ENCODE measurements at places on chromosomes 5 and 9.

- no peak for DNase-seq
Observed at GRCh38 chr5:135604056-135604455, 25.3 kb upstream of the CXCL14 start.

- DNase-seq = peak; percentile 74
Observed at GRCh38 chr5:157295247-157295646, 29.3 kb downstream of the CYFIP2 start.

- DNase-seq = no peak
Observed at GRCh38 chr5:157571357-157571827, 4.2 kb downstream of the ADAM19 start.

GRCh38 chr9:131080589-131080988 lies 15.7 kb upstream of the AIF1L start:
- no peak for DNase-seq

DNA sequence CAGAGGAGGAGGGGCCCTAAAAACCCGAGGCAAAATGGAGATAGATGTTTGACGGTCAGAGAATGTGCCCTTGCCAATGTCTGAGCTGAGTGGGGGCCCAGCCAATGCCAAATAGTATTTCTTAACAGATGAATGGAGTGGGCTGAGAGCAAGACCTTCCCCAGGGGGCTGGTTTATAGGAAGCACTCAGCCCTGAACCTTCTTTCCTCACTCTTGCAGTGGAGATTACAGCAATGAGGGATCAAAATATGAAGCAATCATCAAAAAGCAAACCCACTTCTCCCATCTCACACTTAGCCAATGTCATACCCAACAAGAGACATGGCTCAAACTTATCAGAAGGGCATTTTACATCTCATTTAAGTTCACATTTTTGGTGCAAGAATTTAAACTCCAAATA lies 350.3 kb downstream of the GADD45G start:
- DNase-seq = no peak

GRCh38 chr9:24602693-24603352 lies 57.1 kb upstream of the IZUMO3 start:
- DNase-seq = no peak

DNA sequence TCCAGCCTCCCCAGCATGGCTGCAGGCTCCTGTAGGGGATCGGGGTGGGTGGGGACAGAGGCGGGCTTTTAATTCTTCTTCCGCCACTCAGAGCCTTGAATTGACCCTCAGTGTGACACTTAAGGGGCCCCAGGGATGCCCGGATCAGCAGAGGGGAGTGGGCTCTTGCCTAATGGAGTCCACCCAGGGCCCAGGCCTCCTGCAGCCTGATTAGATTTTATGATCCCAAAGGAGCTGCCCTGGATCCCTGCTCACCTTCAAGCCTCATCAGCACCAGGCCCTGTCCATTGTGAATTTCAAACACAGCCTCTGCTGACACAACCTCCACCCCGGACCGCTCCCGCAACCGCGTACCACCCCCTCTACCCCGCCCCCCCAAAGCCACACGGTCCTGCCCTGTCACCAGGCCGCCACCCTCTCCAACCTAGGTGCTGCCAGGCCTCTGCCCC lies 214.1 kb upstream of the IER5L start:
- DNase-seq = no peak

GRCh38 chr5:89908876-89909275 lies 500.7 kb downstream of the CETN3 start:
- DNase-seq = no peak

DNA sequence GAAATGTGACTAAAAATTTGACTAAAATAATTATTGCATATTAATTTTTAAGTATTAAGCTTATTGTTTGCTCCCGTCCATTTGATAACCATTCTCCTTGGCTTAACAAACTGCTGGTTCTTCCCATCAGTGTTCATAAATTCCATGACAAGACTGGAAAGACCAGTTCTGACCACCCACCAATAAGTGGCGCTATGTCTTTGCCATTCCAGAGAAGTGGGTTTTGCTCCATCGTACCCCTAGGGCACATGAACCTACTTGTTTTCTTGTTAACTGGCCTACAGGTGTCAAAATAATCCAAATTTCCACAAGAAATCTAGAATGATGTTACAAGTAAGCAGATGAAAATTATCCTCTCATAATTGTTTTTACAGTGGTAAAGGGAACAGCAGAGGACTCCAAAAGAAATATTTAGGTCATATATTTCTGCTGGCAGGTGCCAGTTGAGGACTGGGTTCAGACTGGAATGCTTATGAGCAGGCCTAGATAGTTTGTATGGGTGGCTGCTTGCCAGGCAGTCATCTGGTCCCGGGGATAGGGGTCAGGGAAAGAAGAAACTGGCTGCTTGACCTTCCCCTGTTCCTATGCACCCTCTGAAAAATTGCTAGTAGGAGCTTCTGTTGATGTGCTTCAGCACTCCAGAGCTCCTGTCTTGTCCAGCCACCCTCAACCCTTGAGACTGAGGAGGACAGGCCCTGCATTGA lies 283.1 kb upstream of the ADAMTSL1 start:
- DNase-seq = no peak

GRCh38 chr9:95197692-95198271 lies 119.7 kb downstream of the FANCC start:
- DNase-seq = no peak

DNA sequence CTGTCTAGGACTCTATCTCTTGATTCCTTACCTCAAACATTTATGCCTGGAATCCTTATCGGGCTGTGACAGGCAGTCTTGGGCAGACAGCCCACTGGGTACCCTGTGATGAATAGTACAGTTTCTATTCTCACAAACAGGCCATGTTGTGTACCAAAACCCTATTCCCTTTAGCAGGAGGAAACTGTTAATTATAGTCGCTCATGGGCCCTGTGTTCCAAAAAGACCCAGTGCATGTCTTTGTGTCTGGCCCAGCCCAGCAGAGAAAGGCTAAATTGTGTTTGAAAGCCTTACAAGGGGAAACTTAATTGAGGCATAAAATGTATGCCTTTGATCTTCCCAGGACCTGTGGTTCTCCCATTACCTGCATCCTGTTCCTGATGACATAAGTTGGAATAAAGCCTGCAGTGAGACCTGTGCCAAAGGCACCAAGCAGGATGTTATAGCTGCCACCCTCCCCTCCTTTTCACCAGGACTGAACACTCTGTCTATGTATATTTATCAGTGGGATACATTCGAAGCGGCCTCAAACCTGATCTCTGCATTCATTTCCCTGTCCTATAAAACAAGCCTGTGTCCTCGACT lies 43.3 kb downstream of the TLR4 start:
- DNase-seq = no peak

- no peak for DNase-seq
Observed at GRCh38 chr5:5880077-5880763, 457.7 kb downstream of the ICE1 start.

DNA sequence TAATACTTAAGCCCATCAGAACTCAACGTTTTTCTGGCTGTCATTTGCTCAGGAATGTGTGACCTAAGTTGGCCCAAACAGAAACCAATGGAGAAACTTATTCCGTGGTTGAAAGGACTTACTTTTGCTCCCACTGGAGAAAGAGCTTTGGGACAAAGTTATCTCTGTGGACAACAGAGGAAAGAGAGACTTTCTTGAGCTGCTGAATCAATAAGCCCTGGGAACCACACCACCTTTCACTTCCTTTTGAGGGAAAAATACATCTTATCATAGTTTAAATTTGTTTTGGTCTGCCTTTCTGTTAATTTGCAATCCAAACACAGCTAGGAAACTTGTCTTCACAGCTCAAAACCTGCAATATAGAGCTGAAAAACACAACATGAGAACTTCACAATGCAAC lies 62.8 kb upstream of the VCAN start:
- DNase-seq = no peak

DNA sequence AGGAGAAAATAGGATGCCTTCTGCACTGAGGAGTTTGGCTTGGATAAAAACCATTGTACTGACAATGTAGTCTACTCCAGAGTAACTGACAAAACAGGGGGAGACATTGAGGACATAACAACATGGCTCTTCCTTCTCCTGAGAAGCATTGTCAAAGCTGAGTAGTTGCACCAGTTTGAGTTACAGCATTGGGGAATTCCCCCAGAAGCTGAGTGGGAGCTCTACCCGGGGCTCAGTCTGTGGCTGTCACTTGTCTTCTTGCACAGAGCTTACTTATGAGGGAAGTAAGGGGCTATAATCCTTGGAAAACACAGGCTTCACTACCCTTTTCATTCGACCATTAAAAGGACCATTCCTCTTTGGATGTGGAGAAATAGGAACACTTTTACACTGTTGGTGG lies 21.2 kb downstream of the HSPB3 start:
- no peak for DNase-seq

DNA sequence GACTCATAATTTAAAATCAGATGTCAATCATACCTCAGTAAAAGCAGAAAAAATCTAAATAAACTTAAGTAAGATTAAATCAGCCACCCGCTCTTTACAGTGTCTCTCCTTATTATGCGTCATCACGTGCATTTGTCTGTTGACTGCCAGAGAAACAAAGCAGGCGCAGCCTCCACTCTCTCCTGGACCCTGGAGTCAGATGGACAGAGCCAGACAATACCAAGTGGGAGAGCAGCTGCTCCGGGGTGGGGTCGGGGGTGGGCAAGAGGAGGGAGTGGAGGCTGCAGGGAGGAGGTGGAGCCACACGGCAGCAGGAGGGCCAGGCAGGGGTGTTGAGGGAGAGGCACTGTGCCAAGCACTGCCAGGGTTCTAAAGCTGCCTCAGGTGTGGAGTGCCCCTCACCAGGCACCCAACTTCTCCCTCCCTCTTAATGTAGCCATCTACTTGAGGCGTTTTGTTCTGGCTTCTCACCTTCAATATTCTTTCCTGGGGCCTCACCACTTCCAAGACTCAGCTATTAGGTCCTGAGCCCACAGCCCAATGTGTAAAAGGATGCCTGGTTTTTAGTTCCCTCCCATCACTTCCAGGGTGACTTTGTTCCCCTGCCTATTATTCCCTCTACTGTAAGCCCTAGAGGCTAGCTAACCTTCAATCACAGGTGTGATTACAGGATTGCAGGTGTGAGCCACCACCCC lies 96.3 kb downstream of the GLDC start:
- peak; percentile 22 for DNase-seq

DNA sequence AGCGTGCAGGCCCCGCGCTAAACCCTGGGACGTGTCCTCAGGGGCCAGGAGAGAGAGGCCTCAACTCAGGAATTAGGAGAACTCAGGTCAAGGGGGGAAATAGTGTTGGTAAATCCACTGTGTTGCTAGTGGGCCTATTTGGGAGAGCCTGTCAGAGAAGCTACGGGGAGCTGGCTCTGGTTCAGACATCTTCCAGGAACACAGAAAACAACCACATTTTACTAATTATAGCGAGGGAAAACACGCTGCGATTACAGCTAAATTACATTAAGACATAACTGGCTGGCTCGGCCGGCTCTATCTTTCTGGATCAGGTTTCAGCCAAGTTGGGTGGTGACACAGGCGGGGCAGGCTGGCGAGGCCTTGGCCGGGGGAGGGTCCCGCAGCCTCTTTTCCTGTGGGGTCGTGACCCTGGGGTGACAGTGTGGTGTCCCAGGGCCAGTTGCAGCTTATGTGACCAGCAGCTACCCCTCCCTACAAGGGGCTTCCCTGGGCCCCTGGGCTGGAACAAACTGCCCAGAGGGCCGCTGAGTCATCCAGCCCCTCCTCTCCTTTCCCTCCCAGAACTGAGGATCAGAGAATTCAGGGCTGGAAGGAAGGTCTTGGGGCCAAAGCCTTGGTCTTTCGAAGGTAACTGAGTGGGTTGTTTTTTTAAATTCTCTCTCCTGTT lies 75.1 kb downstream of the FGF18 start:
- DNase-seq = no peak

DNA sequence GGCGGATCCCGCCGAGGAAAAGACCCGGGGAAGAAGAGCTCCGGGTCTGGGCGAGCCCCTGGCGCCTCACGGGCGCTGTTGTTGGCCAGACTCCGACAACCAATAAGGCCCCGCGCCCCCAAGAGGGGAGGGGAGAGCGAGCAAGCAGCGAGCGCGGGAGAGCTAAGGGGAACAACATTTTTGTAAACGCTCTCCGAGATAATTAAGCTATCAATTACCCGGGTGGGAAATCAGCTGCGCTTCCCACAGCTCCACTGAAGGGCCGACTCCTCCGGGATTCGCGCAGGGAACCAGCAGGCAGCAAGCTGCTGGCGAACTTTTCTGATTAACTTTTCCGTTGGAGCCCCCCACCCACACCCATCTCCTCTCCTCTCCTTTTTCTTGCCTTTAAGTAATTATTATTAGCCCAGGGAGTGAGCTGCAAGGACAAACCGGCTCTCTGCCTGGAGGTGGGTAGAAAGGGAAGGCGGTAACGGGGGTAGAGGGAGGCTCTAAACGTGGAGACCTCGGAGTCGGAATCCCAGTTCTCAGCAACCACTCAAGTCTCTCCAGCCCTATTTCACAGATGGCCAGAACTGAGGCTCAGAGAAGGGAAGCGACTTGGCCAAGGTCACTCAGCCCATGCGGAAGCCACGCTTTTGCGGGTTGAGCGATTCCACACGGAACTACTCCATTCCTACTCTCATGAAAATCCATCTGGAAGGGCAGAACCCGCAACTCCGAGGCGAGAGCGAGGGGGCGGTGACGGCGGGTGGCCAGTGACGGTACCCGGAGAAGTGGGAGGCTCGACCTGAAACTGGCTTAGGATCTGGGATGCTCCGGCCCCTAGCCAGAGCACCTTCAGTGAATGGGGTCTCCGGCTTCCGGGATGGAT lies 1.3 kb downstream of the ASTN2 start:
- no peak for DNase-seq

DNA sequence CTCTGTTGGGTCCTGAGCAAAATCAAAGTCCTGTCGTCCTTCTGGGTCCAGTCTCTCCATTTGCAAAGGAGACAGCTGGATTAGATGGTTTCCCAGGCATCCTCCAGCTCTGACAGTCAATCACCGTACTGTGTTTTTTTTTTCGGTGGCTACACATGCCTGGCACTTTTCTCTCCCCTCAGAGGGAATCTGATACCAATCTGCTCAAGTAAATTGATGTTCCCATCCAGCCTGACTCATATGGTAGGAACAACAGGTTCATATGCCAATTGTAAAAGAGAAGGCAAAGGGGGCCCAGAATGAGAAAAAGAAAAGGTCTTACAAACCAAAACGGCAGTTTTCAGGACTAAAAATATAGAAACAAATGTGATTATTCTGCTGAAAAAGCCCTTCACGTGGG lies 1.2 kb downstream of the FBXO10 start:
- DNase-seq = no peak

GRCh38 chr9:4084435-4084818 lies 215.4 kb downstream of the GLIS3 start:
- no peak for DNase-seq

- DNase-seq = no peak
Observed at GRCh38 chr9:86632537-86632936, 278.3 kb upstream of the TUT7 start.

DNA sequence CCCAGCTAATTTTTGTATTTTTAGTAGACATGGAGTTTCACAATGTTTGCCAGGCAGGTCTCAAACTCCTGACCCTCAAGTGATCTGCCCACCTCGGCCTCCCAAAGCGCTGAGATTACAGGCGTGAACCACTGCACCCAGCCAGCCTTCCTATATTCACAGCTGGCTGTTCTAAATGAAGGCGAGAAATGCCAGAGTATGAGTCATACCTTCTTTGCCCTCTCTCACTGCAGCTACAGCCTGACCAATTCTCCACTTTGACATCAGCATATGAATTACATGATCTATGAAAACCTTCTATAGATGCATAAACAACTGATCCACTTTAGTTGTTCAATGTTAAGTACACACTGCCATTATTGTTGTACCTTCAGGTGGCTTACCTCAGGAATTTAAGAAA lies 14.5 kb downstream of the APTX start:
- DNase-seq = no peak

- no peak for DNase-seq
Observed at GRCh38 chr5:72693546-72694205, 122.8 kb upstream of the TNPO1 start.

GRCh38 chr9:123957168-123957721 lies 27.3 kb upstream of the DENND1A start:
- no peak for DNase-seq

GRCh38 chr5:67181648-67182221 lies 14.9 kb downstream of the CD180 start:
- no peak for DNase-seq
